ENCODE measurements at places on chromosomes 13 and 19. TPM values are rescaled to one million over a fixed set of nuclear protein-coding genes. Genes with fewer than 3 reads are reported as not detected.

ISYNA1 gene
- 359 TPM for total RNA-seq

DNA sequence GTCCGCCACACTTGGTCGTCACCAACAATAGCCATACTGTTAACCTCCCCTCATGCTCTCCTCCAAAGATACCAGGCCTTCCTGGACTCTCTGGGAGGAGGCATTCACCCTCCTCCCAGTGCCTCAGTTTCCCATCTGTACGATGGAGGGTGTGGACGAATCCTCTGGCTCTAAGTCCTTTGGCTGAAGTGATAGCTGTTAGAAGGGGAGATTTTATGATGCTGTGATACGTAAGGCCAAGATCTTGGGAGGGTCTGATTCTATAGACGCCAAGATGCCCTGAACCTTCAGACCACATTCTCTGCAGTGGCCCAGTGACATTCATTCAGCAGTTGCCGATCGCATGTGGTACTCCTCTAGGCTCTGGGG is 14.8 kb upstream of the NOP53 start:
- no peak for DNase-seq

CLEC11A gene
- total RNA-seq: 91.4 TPM

DNA sequence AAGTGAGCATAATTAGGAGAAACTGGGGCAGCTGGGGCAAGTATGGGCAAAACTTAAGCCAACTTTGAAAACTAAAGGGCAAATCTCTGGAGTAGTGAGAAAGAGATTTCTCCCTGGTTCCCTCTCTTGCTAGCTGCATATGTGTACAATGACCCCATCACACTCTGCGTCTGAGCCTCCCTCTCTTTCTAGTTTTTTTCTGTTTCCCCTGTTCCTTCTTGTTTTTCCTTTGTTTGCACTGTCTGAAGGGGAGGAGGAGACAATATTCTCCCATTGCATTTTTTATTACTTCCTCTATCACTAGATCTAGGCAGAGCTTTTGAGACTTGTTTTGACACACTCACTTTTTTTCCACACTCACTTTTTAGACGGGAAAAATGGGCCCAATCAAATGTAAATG is 11.2 kb upstream of the CLDN10 start:
- no peak for DNase-seq

DNA sequence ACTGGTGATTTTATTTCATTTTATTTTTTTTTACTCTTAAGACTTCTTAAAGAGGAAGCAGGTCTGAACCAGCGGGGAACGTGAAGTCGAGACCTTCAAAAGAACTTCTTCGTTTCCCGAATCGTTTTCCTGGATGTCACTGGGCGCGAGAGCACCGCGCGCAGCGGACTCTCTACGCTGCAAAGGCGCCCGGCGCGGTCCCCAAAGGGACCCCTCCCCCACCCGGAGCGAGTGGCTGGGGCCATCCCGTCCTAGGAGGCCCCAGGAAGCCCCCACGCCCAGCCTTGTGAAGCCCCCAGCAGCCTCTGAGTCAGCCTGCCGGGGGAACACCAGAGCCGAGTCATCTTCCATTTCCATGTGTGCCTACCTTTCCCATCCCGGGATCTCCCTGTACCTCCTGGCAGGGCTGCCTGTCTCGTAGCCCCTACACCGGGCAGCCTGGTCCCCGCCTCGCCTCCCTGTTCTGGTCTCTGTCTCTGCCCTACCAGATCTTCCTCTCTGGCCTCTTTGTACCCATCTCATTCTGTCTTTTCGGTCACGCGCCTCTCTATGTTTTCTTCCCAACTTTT is 608 bp downstream of the CD70 start:
- DNase-seq: no peak

DNA sequence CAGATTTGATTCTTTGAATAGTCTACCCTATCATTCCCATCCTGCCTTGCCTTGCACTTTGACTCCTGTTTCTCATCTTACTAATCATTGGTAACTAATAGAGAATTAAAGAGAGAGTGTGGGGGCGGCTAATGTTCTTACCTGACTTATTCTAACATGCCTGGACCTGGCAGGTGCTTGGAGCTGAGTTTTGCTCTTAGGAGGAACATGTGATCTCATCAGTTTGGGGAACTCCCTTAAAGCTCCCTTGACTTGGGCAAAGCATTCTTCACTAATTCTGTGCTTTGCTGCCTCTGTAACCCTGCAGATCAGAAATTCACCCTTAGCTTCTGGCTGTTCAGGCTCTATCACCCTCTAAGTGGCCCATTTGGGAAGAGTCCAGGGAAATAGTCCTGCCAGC is 861.1 kb downstream of the GPC5 start:
- no peak for DNase-seq

- DNase-seq: no peak
These were observed 23.5 kb downstream of the NUMBL start for GRCh38 chr19:40666803-40667438.

GNG7 gene
- total RNA-seq: 9.2 TPM

ACP5 gene
- not detected for total RNA-seq
